ENCODE measurements at places on chromosomes 2 and 18.

DNA sequence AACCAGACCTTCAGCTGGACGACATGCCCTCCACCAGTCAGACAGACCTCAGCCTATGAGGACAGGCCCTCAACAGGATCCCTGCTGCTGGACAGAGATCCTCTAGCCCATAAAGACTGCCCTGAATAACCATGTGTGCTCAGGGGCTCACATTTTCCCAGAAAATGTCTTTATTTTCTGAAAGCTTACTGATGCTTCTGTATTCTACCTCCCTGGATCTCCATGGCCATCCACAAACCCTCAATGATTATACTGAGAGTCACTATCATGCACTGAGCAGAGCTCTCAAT lies 1.8 kb upstream of the PTPN18 start:
- no peak for DNase-seq

GRCh38 chr18:44125446-44125845 lies 555.2 kb upstream of the SETBP1 start:
- no peak for DNase-seq

- DNase-seq, result no peak
Observed at GRCh38 chr2:207847807-207848544, 78.3 kb upstream of the FZD5 start.

GRCh38 chr2:122273785-122274419 lies 518.5 kb downstream of the TSN start:
- no peak for DNase-seq

DNA sequence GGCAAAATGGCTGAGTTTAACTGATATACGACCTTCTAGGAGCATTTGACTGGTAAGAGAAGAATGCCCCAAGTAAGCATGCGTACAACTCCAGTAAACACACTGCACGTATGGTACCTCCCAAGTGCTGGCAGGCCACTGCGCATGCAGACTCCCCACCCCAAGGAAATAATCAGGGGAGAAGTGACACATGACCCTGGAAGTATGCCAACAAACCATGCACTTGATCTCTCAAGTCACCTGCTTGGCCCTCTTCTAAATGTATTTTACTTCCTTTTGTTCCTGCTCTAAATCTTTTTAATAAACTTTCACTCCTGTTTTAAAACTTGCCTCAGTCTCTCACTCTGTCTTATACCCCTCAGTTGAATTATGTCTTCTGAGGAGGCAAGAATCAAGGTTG lies 129.8 kb upstream of the COL5A2 start:
- DNase-seq, result no peak

GRCh38 chr2:61443342-61444041 lies 27.4 kb downstream of the USP34 start:
- DNase-seq, result peak; percentile 81

DNA sequence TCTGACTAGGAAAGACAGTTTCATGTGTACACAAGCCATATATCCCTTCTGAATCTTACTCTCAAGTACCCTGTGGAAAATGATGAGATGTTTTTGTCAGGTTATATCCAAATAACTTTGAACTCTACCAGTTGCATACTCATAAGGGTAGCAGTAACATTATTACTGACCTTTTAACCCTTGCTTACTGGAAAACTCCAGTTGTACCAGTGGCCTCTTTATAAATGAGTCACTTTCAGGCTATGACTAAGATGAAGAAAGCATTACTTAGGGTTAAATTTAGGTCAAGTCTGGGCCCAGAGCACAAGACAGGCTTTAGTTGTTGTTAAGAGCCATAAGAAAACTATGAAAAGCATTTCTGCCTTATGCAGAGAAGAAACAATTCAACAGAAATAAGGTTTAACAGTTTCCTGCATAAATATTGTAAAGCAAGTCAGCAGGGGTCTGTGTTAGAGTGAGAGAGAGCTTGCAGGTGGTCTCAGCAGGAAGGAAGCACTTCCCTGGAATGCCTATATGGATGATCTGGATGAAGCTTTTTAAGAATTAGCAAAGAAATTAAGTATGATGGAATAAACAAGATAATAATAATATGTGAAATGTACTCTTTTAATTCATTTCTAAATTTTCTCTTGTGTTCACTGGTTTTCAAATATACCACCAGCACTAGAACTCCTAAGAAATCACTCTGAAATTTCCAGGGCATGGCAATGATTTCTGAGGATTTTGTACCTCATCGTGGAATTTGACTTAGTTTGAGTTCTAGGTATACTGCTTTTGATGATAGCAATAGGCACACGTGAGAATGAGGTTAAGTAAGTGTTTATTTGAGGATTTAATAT lies 126.6 kb downstream of the UBE2E3 start:
- DNase-seq, result peak; percentile 30

- no peak for DNase-seq
Observed at GRCh38 chr2:26058390-26058789, 24.5 kb downstream of the RAB10 start.

DNA sequence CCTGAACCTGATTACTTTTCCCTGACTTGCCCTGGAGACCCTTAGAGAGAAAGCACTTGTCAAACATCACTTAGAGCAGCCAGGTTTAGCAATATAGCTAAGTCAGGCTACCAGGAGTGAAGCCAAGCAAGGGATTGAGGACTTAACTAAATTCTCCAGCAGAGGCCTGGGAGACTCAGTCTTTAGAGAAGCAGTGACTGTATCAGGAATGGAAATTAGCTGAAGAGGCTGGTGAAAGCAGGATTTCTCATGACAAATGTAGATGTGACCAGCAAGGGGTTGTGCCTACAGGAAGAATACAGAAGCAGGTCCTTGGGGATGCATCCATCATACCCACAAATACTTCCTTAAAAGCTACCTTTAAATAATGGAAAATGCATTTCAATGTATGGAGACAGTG lies 368.9 kb upstream of the MEIS1 start:
- DNase-seq, result no peak

GRCh38 chr2:237743561-237744269 lies 54.9 kb upstream of the RBM44 start:
- DNase-seq, result no peak

DNA sequence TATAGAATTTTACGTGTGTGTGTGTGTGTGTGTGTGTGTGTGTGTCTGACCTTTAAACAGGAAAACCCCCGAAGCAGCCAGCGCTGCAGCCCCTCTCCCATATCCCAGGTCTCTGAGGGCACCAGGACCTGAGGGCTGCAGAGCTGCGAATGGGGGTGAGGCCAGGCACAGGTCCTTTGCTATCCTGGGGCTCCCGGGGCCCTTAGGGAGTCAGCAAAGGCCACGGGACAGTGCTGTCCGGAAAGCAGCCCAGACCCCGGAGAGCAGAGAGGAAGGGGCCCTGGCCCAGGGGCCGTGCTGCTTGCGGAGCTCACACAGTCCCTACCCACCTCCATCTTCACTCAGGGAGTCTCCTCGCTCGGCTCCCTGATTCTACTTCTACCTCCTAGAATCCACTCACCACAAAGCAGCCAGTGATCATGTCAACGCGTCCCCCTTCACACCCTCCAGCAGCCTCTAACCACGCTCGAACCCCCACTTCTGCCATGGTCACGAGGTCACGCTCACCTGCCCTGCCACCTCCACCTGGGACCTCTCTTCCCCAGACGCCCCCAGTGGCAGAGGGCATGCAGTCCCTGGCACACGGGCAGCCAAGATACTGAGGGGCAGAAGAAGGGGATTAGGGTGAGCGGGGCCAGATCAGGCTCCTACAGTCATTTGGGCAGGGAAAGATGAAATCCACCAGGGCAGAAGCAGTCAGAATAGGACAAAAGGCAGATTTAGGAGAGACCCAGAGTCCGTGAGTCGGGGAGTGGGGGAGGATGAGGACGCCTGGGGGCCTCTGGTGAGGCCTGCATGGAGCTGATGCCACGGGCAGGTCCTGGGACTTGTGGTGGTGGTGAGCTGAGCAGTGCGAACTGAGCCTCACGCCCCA lies 86.7 kb downstream of the USP40 start:
- DNase-seq, result no peak

DNA sequence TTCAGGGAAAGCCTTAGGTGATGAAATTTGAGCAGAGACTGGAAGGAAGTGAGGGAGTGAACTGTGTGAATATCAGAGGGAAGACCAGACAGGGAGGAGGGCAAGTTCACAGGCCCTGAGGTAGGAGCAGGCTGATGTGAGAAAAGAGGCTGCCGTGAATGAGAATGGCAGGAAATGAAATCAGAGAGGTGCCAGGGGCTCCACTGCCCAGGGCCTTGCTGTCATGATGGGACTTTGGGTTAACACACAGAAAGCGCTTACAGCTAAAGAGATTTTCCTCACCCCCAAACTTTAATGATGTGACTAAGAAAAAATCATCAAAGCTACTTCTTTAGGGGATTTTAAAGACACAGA lies 53.8 kb downstream of the MARCHF4 start:
- no peak for DNase-seq

DNA sequence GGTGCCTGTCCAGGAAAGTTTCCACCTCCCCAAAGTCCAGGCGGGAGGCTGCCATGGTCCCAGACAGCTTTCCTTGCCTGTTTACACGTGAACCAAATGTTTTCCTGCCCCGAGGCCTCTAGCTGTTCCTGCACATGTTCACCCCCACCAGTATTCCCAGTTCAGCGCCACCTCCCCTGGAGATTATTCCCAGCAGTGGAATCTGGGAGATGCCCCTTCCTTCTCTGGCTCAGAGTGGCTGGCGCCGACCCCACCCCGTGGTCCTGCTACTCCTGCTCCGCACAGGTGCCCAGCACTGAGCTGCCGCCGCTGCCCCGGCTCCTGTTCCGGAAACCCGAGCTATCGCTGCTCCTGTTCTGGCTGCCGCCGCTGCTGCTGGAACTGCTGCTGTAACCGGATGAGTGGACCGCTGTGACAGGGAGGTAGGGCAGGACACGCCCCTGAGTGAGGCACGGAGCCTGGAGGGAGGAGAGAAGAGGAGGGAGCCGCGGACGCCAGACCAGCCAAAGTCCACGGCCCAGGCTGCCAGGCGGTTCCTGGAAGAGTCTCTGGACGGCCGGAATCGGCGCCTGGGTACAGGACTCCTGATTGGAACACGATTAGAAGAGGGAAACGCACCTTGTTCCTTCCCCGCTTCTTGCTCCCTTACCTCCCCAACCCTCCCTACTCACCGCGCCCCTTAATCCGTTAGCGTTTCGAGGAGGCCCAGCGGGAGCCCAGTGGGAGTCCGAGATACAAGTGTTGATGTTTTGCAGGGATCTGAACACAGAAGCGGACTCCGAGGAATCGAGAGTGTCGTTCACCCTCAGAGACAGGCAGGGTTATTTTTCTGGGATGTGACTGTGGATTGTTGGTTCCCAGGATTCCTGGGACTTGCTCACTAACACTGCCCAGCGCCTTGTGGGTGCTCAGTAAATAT lies at the start of gene PDE11A:
Gene PDE11A, minus strand, starts transcription at position 395 of the 919 bp plus-strand sequence. Its CDS starts 340 bp downstream, at position 55.
- peak; percentile 0 for DNase-seq

DNA sequence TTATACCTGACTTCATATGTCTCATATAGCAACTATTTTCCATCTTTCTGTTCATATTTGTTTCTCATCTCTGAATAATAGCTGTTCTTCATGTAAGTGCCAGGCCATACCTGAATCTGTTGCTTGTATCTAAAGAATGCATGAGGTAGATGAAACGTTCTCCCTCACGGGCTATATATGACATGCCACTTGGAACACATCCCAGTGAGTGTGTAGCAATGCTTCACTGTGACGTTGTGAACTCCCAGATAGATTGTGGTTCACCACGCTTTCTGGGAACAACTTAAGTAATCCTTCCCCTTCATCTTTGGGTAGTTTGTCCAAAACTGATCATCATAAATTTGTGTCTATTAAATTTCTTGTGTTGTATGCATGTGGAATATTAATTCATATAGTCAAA lies 60.1 kb downstream of the RDH14 start:
- DNase-seq, result no peak

- DNase-seq, result no peak
Observed at GRCh38 chr18:41548521-41549260, 406.3 kb upstream of the PIK3C3 start.

DNA sequence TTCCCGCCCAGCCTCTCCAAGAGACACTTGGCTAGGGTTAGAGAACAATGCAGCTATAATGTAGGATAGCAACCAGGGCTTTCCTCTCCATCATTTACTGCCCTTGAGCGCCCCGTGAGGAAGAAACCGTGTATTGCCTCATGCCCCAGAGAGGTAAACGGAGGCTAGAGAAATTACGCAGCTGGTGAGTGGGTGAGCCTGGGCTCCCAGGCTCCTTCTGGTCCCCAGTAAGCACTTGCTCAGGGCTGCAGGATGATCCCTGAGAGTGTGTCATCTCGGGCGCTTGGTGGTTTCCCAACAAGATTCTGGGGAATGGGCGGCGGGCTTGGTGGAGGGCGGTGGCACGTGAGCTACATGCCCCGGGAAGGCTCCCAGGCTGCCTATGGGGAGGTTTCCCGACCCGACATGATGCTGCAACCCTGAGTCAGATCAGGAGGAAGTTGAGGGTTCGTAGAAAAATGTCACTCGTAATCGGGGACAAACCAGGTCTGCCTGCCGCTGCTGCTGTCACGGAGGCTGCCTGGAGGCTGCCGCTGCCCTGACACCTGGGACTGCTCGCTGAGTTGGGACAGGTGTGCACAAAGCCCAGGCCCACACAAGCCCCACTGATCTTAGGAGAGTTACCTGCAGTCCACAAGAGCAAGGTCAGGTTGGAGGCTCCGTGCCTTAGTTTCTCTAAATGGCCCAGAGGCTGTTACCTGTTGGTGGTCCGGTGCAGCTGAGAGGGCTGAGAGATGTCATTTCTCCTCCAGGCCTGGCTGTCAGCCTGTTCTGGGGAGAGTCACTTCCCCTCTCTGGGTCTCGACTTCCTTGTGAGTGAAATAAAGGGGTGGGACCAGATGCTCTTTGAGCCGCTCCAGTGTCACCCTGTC lies at the start of gene GPR55:
Gene GPR55, minus strand, starts transcription at position 773 of the 872 bp plus-strand sequence. CDS start 14,280 bp downstream, outside the sequence.
- peak; percentile 87 for DNase-seq

DNA sequence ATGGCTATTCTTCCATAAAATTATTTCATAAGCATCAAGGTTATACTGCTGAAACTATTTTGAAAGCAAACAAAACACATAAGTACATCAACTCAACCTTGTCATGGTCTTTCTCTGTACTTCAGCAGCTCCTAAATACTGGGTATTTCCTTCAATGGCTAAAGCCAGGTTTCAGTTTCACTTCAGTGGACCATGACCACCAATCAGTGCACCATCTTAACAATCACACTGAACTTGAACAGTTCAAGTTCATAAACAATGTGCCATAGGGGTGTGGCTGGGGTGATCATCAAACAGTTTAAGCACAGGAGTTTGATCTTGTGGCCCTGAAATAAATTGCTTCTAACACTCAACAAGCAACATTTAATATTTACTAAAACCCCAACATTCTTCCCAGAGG lies 124.1 kb upstream of the FIGN start:
- DNase-seq, result no peak

- DNase-seq, result no peak
Observed at GRCh38 chr2:181467966-181468707, 11.0 kb downstream of the ITGA4 start.

All from CD14-positive monocyte (primary cell).